ENCODE measurements at places on chromosomes 3 and 15.

DNA sequence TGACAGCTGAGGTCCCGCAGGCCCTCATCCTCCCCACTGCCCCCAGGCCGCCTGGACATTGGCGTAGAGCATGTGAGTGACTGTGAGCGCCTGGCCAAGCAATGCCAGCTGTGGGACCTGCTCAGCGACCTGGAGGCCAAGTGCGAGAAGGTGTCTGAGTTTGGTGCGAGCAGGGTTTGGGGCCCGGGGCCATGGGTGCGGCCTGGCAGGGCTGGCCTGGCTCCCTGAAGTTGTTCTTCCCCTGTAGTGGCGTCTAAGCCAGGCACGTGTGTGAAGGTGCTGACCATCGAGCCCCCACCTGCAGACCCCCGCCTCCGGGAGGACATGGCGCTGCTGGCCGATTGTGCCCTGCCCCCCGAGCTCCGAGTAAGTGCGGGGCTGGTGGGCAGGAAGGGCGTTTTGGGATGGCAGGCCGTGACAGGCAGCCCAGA lies 4.2 kb downstream of the ABTB1 start:
- DNase-seq = peak; percentile 54

- no peak for DNase-seq
These were observed 43.1 kb downstream of the DNAJB8 start for GRCh38 chr3:128423525-128424147.

DNA sequence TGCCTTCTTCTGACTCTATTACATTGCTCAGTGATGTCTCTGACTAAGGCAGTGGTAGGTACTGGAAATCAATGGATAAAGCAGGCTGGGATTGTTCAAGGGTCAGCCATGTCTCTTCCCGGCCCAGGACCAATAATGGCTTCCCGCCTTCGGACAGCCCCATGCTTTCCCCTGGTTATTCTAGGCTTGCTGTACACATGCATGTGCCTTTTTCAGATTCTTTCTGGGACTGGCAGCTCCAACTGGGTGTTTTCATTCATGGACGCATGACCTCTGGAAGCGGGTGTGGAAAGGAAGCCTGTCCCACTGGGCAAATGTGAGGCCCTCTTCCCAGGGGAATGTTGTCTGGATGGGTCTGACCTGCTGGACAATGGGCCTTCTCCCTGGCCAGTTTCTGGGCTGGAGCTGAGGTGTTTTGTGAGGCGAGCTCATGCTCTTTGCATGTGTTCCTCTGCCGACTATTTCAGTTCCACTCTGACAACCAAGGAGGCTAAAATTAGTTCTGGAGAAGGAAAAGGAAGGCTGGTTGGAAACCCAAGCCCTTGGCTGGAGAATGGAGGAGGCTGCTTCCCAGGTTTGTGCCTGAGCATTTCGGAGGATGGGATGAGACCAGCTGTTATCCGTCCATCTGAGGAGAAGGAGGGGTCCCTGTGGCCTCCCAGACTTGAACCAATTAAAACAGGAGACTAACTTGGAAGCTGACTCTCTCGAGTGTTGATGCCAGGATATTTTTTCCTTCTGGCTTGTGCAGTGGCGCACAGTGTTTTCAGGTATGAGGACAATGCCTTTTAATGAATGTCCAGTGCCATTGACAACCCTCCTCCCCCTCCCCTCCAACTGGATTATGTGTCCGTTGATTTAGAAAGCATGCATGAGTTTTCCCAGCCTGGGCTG lies 6.9 kb downstream of the ACVR2B start:
- DNase-seq = no peak

DNA sequence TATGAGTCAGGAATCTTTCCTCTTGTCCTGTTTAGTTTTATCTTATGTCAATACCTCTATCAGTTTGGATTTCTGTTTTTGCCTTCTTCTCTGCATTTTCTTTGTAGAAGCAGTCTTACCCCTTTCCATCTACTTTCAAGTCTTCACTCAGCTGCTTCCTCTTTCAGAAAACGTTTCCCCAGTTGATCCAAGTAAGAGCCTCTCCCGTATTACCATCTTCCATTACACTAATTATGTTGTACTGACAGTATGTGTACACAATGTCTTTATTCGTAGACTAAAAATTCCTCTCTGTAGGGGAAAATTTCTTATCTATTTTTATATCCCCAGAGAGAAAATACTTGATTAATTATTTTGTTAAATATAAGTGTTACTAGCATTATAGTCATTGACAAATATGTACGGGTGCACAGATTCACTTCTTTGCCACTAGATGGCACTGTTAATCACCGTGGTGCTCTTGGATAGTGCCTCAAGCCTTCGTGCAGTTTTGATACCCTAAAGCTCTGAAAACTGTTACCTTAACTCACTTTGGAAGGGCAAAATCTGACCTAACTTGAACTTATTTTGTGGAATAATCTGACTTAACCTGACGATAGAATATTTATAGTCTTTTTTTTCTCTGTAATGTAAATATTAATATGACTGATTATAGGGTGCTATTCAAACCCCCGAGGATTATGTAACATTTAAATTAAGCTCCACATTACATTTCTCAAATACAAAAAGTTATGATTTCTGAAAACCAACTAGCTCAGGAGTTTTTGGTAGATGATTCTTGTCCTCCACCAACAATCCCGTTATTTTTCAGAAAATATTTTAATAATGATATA lies 74.2 kb upstream of the POU1F1 start:
- no peak for DNase-seq

DNA sequence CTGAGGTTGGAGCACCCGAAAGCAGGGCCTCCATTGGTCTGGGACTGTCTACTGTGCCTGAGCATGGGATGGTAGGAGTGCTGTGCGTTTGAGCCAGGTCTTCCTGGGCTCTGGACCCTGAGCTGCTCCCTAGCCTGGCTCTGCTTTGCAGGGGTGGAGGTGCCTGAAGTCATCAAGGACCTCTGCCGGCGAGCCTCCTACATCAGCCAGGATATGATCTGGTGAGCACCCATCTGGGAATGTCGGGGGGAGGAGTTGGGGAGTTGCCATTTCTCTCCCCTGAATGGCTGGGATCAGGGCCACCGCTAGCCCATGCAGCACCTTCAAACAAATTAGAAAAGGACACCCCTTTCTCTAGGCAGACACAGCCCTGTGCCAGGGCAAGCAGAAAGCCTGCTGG lies 20.7 kb downstream of the DUOX1 start:
- DNase-seq = no peak

GRCh38 chr3:120908030-120908794 lies at the start of gene STXBP5L:
Gene STXBP5L (plus strand): TSS chr3:120908205. CDS start chr3:120909579, 1,374 bp downstream.
- no peak for DNase-seq

GRCh38 chr15:85477061-85477460 lies 96.7 kb downstream of the AKAP13 start:
- DNase-seq = no peak

GRCh38 chr3:175428466-175428865 lies 569.3 kb downstream of the NAALADL2 start:
- no peak for DNase-seq

GRCh38 chr3:143820466-143821221 lies 27.6 kb downstream of the SLC9A9 start:
- DNase-seq = no peak

GRCh38 chr3:159620281-159620680 lies 368.4 kb upstream of the IL12A start:
- DNase-seq = no peak

- no peak for DNase-seq
These were observed 22.5 kb downstream of the GLB1 start for GRCh38 chr3:33074217-33075067.

All from ascending aorta (tissue), 2 donors.